ENCODE measurements at places on chromosomes 11 and 22.

GRCh38 chr11:15157181-15157580 lies 42.5 kb downstream of the INSC start:
- no peak for DNase-seq

- no peak for DNase-seq
Measured at GRCh38 chr11:16299884-16300782, 56.2 kb downstream of the SOX6 start.

- DNase-seq = no peak
Measured at GRCh38 chr11:5507933-5508305, 1.8 kb downstream of the UBQLN3 start.

DNA sequence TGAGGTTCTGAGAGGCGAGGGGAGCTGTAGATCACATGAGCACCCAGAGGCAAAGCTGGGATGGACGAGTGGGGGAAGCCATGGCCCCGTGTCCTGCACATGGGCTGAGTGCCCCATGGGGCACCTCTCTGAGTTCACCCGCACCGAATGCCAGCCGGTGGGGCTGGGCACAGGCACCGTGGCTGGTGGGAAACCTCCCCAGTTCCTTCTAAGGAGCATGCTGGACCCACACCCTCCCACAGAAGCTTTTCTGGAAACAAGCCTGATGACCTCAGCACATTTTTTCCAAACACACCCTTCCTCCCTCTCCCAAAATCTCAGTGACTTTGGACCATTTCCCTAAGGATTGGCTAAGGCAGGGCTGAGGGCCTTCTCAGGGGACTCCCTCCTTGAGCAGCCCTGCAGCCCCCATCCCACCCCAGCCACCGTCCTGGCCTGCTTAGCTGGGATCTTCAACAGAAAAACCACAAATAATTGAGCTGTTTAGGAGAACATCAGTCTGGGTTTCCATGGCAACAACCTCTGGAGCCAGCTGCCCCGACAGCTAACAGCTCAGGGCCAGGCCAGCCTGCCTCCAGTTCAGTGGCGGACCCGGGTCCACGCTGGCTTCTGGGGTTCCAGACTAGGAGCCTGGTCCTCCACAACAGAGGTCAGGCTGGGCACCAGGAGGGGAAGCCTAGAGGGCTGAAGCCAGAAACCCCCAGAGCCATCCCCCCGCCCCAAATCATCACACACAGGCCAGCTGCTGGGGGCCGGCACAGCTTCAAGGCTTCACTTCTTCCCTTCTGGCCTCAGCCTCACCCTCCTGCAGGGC lies 18.1 kb upstream of the LINC01488 start:
- DNase-seq = no peak

DNA sequence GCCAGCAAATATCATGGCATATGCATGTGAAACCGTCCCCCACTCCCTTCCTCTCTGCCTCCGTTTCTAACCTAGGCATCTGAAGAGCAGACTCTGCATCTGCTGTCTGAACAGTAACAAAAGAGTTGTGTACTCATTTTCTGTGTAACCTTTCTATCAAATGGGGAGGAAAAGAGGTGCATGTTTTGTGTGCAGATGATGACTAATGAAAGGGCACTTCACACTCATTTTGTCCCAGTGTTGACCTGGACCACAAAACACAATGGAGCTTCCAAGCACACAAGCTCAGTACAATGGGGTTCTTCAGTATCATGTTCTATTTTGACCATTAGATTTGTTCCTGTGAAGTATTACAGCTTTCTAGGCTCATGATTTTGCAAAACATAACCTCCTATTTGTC lies 13.0 kb downstream of the JHY start:
- no peak for DNase-seq

GRCh38 chr22:30968015-30968923 lies at the start of gene MORC2:
TSS of gene MORC2 (minus strand) at chr22:30968774. CDS start at chr22:30967889, 885 bp downstream.
- DNase-seq = no peak

DNA sequence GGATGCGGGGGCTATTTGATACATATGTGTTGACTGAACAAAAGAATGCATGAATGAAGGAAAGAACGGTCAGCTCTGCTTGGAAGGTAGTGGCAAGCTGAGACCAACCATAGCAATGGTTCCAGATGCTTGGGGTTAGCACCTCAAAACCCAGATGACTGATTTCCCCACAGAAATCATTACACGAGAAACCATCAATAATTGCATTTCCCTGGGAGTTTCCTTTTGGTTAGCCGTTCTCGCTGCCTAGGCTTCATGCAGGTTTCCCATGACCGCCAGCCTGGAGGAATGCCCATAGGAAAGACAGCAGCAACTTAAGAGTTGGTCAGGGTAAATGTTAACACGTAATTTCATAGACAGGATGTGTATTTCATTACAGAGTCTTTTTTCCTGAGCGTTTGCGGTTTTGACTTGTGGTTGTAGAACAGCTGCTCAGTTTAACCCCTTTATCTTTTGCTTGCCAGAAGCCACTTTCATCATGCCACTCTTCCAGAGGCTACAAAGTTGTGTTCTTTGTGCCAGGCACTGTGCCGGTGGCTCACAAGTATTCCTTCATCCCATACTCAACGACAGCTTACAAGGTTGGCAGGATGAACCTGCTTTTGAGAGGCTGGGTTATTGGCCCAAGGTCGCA lies 2.8 kb downstream of the IL17RA start:
- peak; percentile 60 for DNase-seq

DNA sequence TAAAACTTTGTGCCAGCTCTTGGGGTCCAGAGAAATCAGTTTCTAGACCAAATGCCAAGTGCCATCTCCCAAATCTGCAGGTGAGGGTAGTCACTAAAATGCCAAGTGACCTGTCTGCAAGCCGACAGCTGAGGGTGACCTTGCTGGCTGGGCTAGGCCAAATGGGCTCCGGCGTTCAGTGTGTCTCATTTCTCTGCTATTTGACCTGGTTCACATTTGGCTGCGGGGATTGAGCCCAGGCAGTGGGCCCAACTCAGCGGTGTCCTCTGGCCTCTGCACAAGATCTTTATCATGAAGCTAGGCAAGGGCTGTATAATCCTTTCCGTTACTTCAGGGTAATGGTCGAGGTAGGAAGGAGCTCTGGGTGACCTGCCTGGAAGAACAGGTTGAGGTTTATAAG lies 87.5 kb downstream of the SNX19 start:
- DNase-seq = no peak

DNA sequence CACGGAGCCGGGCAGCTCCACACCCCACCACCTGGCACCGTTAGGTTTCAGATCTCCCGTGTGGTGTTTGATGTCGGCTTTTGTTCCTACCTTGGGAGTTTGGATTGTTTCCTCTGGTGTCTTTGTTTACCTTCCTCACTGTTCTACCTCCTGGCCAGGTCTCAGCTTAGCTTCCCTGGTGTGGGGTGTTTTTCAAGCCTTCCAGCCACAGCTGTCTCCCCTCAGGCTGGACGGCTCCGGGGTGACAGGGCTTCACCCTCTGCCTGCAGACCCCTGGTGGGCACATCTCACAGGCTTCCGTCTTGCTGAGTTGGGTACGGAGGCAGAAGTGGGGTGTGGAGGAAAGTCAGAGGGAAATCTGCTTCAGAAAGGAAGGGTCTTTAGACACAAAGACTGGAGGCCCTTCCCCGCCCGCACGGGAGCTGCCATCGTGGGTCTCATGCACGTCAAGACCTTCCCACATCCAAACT lies 59.6 kb upstream of the EMID1 start:
- no peak for DNase-seq

DNA sequence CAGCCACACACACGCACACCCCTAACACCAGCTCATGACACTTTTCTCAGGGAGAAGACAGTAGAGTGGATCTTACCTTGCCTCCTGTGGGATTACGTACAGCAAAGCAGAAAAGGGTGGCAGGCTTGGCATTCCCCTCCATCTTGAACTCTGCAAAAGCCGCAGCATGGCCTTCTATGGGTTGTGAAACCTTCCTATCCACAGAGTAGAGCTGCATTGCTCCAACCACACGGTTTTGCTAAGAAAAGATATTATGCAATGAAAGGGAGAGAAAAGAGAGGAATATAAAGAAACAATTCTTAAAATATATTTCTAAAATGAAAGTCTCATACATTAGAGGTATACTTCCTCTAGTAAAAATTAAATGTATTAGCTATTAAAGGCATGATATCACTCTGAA lies 48.8 kb downstream of the CLTCL1 start:
- DNase-seq = no peak

DNA sequence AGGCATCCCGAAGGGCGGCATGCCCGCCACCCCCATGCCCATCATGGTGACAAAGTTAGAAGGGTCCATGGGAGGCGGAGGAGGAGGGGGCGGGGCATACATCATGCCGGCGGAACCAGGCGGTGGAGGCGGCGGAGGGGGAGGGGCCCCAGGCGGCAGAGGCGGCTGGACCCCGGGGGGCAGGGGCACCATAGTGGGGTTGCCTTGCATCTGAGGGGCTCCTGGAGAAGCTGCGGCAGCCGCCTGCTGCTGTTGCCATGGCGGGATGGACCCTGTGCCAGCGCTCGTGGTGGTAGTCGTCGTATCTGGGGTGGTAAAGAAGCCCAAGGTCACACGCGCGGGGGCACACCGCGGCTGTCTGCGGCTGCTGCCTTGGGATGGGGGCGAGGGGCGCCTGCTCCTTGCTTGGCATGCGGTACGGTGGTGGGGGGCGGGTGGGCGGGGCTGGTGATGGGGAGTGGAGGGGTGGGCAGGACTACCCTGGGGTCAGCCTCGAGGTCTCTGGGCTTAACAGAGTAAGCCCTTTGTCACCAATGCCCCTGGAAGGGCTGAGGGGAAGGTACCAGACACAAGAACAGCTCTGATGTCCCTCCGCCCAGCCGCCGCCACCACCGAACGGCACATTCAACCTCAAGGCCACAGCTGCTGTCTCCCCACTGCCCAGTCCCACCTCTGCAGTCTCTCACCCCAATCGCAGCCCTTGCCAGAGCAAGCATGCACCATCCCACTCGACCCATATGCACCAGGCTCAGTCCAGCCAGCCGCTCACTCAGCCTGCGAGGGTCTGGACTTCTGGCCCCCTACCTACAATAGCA lies 6.3 kb upstream of the PYGM start:
- DNase-seq = no peak

GRCh38 chr11:73312851-73313327 lies 4.8 kb downstream of the ARHGEF17 start:
- no peak for DNase-seq

DNA sequence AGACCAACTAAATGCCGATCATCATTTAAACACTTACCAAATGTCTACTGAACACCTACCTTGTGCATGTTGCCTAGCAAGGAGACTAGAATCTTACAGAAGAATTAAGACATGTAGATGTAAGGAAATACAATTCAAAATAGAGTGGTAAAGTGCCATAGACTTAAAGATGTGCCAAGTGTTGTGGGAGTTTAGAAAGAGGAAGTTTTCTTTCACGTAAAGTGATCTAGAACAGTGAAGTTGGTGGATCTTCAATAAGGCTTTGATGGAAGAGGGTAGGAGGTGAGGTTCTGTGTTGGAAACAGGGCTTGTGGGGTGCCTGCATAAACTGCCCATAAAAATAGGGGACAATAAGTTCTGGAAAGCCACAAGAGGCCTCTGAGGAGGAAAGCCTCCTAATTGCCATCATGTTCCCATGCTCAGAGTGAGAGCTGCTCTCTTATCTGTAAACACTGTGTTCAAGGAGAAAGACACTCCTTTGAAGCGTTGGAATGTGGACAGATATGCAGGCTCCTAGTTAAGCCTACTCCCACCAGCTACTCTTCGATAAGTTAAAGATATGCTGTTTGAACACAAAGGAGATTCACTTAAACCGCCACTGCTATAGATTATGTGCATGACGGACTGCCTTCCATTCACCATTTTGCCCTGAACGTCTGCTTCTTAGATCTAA lies 66.7 kb downstream of the HSD17B12 start:
- no peak for DNase-seq

- DNase-seq = no peak
Measured at GRCh38 chr22:47030881-47031627, 268.6 kb downstream of the TBC1D22A start.

DNA sequence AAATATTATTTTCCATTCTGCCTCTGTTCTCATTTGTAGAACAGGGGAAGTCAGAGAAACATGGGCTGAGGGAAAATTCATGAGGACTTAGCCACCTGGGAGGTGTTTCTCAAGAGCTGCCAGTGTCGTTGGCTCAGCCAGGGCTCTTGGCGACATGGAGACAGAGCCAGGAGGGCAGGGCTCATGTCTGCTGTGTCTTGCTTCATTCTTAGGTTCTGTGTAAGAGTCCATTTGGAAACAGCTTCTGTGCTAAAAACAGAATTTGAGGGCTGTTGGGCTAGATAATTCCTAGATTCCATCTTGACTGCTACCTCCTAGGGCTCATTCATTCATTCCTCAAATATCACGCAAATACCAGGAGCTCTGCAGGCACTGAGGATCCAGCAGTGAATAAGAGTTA lies 15.1 kb upstream of the MRGPRX2 start:
- DNase-seq = no peak

GRCh38 chr22:50734986-50735738 lies 2.8 kb upstream of the ACR start:
- DNase-seq = peak; percentile 1

DNA sequence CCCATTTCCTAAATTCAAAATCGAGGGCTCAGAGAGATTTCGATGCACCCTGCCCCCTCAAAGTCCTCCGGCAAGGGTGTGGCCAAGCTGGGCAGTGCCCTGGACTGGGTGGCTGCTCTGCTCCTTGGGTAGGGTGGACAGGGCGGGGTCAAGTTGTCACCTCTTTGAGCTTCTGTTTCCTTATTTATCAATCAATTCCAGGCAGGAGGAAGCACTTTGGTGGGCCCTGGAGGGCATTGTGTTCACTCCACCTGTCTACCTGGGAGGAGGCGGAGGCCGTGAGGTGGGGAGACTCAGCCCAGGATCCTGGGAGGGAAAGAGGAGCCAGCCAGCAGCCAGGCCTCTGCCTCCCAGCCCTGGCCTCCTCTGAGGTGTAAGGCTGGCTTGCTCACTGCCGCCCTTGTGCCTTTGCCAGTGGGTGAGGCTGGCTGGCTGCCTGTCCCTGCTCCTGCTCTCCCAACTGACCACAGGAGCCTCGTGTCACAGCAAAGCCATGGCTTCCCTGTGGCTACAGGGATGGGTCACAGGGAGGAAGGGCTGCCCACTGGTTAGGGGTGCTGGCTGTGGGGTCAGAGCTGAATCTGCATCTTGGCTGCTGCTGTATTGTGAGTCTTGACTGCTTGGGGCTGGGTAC lies 25.5 kb upstream of the SHISAL1 start:
- no peak for DNase-seq

DNA sequence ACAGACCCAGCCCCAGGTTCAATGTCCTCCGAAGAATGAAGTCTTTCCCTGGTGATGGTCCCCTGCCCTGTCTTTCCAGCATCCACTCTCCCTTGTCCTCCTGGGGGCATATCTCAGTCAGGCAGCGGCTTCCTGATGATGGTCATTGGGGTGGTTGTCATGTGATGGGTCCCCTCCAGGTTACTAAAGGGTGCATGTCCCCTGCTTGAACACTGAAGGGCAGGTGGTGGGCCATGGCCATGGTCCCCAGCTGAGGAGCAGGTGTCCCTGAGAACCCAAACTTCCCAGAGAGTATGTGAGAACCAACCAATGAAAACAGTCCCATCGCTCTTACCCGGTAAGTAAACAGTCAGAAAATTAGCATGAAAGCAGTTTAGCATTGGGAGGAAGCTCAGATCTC lies 14.1 kb downstream of the APOL1 start:
- no peak for DNase-seq

GRCh38 chr22:19719050-19719482 lies 4.3 kb upstream of the GP1BB start:
- no peak for DNase-seq
